ENCODE measurements at places on chromosomes 5 and 9. TPM values are rescaled to one million over a fixed set of nuclear protein-coding genes. Genes with fewer than 3 reads are reported as not detected.

PLPP7 gene
- total RNA-seq: 3.4 TPM

FAM200C gene
- 11.3 TPM for total RNA-seq

PLCXD3 gene
- 1.3 TPM for total RNA-seq

DNA sequence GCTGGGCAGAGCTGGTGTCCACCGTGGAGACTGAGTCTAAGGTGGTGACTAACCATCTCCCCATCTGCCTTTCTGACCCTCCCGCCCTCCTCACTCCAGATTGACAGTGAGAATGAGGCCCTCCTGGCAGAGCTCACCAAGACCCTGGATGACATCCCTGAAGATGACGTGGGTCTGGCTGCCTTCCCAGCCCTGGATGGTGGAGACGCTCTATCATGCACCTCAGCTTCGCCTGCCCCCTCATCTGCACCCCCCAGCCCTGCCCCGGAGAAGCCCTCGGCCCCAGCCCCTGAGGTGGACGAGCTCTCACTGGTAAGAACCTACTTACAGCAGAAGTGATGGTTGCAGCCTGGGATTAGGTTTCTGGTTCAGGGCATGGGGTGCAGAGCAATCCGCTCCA, 96.5 kb downstream of the PPARGC1B start:
- DNase-seq: no peak

DNA sequence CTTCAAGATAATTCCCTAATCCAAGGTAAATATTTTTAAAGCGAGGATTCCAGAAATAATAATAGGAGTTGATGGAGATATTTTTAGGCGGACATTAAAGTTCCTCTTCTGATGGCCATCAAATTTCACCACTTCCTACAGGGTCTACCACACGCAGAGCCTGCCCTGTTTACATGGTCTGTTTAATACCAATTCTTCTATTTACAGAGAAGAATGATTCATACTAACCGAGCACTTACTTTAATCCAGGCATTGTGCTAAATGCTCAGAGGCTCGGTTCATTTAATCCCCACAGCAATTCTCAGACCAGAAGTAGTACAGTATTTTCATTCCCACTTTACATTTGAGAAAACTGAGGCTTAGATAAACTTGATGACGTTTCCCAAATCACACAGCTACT, 3.0 kb upstream of the ITGA1 start:
- peak; percentile 64 for DNase-seq

GRCh38 chr5:84382363-84383295, 2.1 kb downstream of the EDIL3 start:
- DNase-seq: peak; percentile 82

- no peak for DNase-seq
Measured at GRCh38 chr9:108496846-108497245, 358.9 kb downstream of the ACTL7B start.

Measured in M059J (cell line).